ENCODE measurements at places on chromosomes 2 and 18.

- no peak for DNase-seq
Observed at GRCh38 chr18:51480407-51481261, 283.2 kb upstream of the MEX3C start.

DNA sequence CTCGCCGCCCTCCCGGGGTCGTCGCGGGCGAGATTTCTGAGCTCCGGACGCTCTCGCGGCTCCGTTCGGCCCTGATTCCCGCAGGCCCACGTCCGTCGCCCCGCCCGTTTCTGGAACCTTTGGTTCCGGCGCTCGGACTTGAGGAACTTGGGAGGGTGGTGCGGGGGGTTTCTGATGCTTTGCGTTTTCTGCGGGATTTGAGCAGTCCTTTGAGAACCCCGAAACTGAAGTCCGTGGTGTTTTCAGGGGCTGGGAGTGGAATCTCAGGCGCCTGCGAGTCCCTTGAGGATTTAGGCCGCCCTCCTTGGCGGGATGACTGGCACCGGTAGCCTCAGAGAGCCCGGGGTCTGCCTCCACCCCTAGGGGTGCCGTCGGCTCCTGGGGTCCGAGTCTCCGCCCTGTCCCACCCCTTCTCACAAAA, 336 bp downstream of the THNSL2 start:
- DNase-seq, result no peak

GRCh38 chr2:70698847-70699246, 69.2 kb downstream of the ADD2 start:
- DNase-seq, result no peak

- peak; percentile 100 for DNase-seq
Observed at GRCh38 chr18:3623769-3624545, 174.0 kb downstream of the TGIF1 start.

DNA sequence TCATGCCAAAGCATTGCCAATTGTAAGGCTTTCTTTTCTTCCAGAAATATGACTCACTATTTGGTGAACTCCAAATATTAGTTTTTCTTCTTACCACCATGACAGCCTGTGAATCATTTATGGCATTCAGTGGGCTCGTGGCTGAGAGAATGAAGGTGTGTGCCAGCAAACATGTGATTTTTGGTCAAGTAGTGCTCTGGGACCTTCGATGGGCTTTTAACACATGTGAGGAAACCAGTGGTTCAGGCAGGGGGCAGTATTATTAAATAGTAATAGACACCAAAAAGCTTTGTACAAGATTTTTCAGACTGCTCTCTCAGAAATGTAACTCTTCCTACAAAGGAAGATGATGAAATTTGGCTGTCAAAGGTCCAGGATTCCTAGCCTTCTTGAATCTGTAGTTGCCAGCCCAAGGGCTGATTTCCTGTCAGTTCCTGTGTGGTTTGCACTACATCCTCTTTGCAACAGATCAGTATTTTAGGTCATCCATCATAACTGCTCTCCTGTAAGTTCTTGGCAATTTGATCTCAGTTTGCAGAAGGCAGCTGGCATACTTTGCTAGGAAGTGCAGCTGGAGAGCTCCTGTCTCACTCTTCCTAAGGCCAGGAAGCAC, 64.3 kb downstream of the BABAM2 start:
- DNase-seq, result peak; percentile 90

DNA sequence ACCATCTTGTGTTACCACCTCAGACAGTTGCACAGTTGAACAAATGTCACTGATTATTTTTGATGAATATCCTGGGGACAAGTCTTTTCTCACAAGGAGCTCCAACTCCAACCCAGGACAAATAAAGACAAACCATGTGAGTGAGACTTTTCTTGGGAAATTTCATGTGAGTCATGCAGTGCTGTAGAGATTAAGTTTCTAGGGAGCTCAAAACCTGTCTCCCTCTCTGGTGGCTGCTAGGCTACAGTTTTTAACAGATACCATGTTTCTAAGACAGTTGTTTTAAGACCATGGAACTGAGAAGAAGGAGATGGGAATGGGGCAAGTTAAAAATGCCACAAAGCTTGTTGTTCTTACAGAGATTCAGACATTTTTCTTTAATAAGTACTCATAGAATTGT, 255.5 kb downstream of the RIT2 start:
- peak; percentile 4 for DNase-seq

GRCh38 chr2:182302174-182302573, 124.7 kb downstream of the PDE1A start:
- no peak for DNase-seq

GRCh38 chr2:42317486-42317885, 43.5 kb downstream of the COX7A2L start:
- DNase-seq, result no peak

DNA sequence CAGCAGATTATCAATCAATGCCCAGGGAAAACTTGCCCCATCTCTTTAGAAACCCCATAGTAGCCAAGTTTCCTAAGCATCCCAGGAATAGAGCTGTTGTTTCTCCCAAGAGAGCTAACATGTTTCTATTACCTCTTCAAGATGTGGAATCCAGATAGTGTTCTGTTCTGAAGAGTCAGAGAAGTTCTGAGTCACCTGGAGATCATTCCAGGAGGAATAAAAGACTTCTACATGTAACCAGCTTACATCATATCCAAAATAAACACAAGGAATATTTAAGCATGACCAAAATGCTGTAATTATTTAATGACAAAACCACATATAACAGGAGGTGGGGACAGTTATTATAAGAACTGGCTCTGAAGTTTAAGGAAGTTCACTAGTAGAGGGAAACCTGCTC, 51.0 kb upstream of the GORASP2 start:
- peak; percentile 14 for DNase-seq

DNA sequence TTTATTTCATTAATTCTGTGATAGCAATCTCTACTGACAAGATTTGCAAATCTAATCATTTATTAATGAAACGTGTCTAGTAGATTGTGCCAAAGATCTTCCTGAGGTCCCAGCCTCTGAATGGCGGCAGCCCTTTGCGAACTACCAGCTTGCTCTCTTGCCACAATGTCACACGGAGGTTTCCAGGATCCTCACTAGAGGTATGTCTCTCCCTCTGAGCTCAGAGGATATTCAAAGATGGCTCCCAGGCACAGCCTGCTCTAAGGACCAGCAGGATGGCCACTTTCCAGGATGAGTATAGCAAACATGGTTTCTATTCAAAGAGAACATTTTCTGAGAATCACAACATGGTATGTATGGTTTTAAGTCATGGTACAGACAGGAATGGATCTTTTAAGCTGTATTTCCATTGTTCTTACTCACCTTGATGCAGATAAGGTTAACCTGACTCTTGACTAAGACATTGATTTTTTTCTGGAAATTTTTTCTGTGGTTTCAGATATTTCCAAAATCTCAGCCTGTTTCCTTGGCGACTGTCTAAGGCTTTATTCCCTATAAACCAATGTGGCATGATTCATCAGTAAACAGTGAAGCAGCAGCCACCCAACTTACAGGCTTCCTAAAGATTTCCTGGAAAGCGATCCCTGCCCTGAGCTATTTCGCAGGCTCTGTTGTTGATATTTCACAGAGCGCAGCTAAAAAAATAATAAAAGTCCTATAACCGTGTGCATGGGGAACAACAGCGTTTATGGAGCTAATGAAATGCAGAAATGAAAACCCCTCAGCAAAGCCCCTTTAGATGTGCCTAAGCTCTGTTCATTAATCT, 54.1 kb upstream of the KLF7 start:
- no peak for DNase-seq

GRCh38 chr2:30487603-30488002, 40.6 kb downstream of the LCLAT1 start:
- no peak for DNase-seq

DNA sequence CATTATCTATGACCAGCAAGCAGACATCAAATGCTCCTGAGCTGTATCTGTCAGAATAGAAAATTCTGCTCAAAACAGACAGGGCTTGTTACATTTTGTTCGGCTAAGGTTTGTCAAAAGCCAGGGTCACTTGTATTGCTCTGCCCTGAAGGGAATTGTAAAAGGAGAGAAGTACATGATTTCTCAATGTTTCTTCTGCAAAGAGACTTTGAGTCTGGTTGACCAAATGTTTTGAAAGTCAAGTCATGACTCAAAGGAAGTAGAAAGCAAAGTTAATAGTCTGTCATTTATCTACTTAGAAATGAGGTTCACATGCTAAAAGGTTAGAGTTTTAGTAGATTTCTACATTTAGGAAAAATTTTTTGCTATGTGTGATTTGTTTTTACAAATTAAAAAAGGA, 1624.1 kb upstream of the ZEB2 start:
- no peak for DNase-seq

DNA sequence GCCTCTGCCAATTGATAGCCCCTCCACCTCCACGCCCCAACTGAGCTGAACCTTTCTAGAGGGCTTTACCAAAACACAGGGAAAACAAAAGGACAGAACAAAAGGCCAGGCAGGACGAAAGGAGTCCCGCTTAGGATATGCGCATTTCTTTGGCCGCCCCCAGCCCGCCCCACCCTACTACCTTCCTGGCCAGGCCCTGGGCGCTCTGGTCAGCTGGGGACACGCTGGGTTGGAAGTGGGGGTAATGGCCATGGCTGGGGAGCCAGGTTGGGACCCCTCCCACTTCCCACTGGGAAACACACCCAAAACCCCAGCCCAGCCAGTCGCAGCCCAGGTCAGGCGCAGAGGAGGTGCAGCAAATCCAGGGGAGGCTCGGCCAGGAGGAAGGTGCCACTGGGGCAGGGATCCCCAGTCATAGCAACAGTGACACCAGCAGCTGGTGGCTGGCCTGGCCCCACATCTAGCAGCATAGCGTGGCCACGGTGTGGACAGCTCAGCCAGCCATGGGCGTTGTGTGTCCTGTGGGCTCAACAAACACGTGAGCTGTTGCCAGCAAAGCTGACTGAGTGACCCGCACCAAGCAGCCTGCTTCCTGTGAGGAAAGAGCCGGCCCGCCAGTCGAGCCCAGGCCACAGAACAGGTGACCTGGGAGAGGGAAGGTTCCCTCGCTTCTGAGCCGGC, 24.6 kb upstream of the B3GNT7 start:
- no peak for DNase-seq
